ENCODE measurements at places on chromosomes 11 and 22. TPM values are rescaled to one million over a fixed set of nuclear protein-coding genes. Genes with fewer than 3 reads are reported as not detected.

DNA sequence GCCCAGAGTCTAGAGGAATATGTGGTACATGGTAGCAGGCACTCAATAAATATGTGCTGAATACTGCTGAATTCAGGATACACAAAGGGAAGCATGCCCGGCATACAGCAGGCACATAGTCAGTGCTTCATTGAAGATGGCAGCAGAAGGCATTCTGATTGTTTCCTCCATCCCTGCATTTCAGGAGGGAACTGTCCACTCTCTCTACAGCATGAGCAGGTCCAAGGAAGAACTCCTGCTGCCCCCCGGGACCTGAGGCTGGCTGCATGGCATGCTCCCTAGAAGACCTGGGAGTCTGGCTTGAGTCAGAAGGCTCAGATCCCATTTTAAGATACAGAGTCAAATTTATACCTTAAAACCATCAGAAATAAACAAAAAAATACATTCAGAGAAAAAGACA is 319.3 kb upstream of the NARS2 start:
- H3K36me3 ChIP-seq = no peaks in the 10 kb centered on the region
- DNase-seq = no peak
- peaks cover 10% of the 10 kb centered on the region for H3K4me1 ChIP-seq
- H3K27me3 ChIP-seq = peaks cover 4% of the 10 kb centered on the region

GRCh38 chr11:84024266-84024665 is 738.1 kb upstream of the CCDC90B start:
- H3K27me3 ChIP-seq = peaks cover 2% of the 10 kb centered on the region
- H3K4me3 ChIP-seq = no peak overlapping the region
- H3K4me1 ChIP-seq = peaks cover 16% of the 10 kb centered on the region
- H3K36me3 ChIP-seq = no peaks in the 10 kb centered on the region
- no peak overlapping the region for H3K27ac ChIP-seq

- no peak overlapping the region for H3K27ac ChIP-seq
- H3K27me3 ChIP-seq = peaks cover 1% of the 10 kb centered on the region
- no peaks in the 10 kb centered on the region for H3K36me3 ChIP-seq
- DNase-seq = no peak
- H3K4me3 ChIP-seq = no peak overlapping the region
Observed at GRCh38 chr11:35337914-35338305, 81.4 kb downstream of the SLC1A2 start.

DNA sequence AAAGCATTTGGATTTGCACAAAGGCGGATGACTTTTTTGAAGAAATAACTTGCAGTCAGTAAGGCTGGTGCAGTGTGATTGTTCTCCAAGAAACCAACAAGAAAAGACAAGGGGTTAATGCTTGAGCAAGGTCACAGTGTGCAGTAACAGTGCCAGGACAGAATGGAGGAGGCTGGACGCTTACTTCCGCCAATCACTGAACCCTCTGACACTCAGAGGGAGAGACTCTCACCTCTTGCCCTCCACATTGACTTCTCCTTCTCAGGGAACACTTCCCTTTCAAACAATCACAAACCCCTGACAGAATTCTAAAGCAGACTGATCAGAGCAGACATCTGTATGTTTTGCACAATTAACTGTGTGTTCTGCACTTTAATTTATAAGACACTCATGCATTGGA is 228.4 kb downstream of the BLID start:
- no peak for DNase-seq
- H3K4me3 ChIP-seq = no peak overlapping the region
- H3K27ac ChIP-seq = no peak overlapping the region
- H3K36me3 ChIP-seq = no peaks in the 10 kb centered on the region

GRCh38 chr22:45877036-45877380 is 100.0 kb downstream of the WNT7B start:
- no peak for DNase-seq
- no peak overlapping the region for H3K4me3 ChIP-seq
- H3K4me1 ChIP-seq = peaks cover 3% of the 10 kb centered on the region
- H3K27me3 ChIP-seq = peaks cover 11% of the 10 kb centered on the region
- no peak overlapping the region for H3K27ac ChIP-seq
- no peaks in the 10 kb centered on the region for H3K36me3 ChIP-seq

GRCh38 chr11:119377961-119378667 is 3.4 kb downstream of the USP2 start:
- DNase-seq = no peak
- H3K27me3 ChIP-seq = peaks cover 3% of the 10 kb centered on the region
- H3K36me3 ChIP-seq = no peaks in the 10 kb centered on the region
- H3K27ac ChIP-seq = no peak overlapping the region
- no peak overlapping the region for H3K4me3 ChIP-seq

GRCh38 chr11:103326070-103326794 is 217.0 kb downstream of the DYNC2H1 start:
- DNase-seq = peak; percentile 65
- no peaks in the 10 kb centered on the region for H3K36me3 ChIP-seq
- no peak overlapping the region for H3K4me3 ChIP-seq
- H3K4me1 ChIP-seq = peaks cover 7% of the 10 kb centered on the region
- no peak overlapping the region for H3K27ac ChIP-seq
- H3K27me3 ChIP-seq = no peaks in the 10 kb centered on the region

- H3K36me3 ChIP-seq = no peaks in the 10 kb centered on the region
- no peaks in the 10 kb centered on the region for H3K27me3 ChIP-seq
- H3K4me3 ChIP-seq = no peak overlapping the region
- H3K4me1 ChIP-seq = no peaks in the 10 kb centered on the region
- no peak overlapping the region for H3K27ac ChIP-seq
- DNase-seq = peak; percentile 73
Observed at GRCh38 chr11:116641561-116642045, 131.2 kb downstream of the BUD13 start.

DNA sequence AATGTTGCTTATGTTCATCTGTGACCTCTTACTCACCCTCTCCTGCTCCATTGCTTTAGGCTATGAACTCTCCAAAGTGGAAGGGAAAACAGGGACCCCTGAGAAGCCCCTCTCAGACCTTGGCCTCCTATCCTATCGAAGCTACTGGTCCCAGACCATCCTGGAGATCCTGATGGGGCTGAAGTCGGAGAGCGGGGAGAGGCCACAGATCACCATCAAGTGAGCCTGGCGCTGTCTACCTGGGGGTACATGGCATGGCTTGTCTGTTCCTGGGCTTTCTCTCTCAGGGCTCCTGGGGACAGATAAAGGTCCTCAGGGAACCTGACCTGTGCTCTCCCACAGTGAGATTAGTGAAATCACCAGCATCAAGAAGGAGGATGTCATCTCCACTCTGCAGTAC is 2.1 kb downstream of the RNASEH2C start:
- H3K4me1 ChIP-seq = peaks cover 2% of the 10 kb centered on the region
- H3K27me3 ChIP-seq = peaks cover 14% of the 10 kb centered on the region
- no peak for DNase-seq
- peaks cover 34% of the 10 kb centered on the region for H3K36me3 ChIP-seq
- H3K27ac ChIP-seq = no peak overlapping the region

GRCh38 chr11:64429970-64430369 is 71.0 kb downstream of the RPS6KA4 start:
- H3K27me3 ChIP-seq = no peaks in the 10 kb centered on the region
- H3K27ac ChIP-seq = no peak overlapping the region
- peaks cover 4% of the 10 kb centered on the region for H3K4me1 ChIP-seq
- no peaks in the 10 kb centered on the region for H3K36me3 ChIP-seq

DNA sequence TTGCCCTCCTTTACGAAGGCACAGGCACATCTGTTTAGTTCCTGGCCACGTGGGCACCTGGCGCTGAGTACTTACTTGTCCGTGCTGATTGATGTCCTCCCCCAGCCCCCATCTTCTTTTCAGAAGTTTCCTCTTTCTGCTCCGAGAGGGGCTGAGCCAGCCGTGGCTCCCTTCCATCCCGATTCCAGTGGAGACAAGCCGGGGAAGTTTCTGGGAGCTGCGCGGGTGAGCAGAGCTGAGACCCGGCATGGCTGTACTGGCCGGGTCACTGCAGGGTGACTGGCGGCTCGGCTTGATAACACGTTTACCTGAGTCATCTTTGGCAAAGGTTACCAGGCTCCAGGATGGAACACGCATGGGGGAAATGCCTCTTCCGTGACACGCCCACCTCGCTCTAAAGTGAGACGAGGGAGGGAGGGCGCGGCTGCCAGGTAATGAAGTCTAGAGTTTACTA is 45.4 kb upstream of the ATXN10 start:
- no peak overlapping the region for H3K27ac ChIP-seq
- H3K27me3 ChIP-seq = peaks cover 2% of the 10 kb centered on the region
- H3K4me1 ChIP-seq = peaks cover 13% of the 10 kb centered on the region
- no peak for DNase-seq
- H3K36me3 ChIP-seq = no peaks in the 10 kb centered on the region

- DNase-seq = no peak
- H3K36me3 ChIP-seq = peaks cover 3% of the 10 kb centered on the region
- no peak overlapping the region for H3K27ac ChIP-seq
- no peak overlapping the region for H3K4me3 ChIP-seq
- H3K4me1 ChIP-seq = peaks cover 26% of the 10 kb centered on the region
- H3K27me3 ChIP-seq = peaks cover 2% of the 10 kb centered on the region
Observed at GRCh38 chr11:3623121-3623520, 18.7 kb downstream of the ART5 start.

DNA sequence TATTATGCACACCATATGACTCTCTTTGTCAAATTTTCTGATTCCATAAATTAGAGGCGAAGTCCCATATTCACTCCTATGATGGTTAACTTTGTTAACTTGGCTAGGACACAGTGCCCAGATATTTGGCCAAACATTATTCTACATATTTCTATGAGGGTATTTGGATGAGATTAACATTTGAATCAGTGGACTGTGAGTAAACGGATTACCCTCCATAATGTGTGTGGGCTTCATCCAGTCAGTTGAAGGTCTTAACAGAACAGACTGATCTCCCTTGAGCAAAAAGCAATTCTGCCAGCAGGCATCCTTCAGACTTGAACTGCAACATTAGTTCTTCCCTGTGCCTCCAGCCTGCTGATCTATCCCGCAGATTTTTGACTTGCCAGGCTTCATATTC is 69.9 kb downstream of the FZD4 start:
- H3K4me3 ChIP-seq = no peak overlapping the region
- no peak for DNase-seq
- H3K27ac ChIP-seq = no peak overlapping the region
- peaks cover 5% of the 10 kb centered on the region for H3K36me3 ChIP-seq
- peaks cover 2% of the 10 kb centered on the region for H3K27me3 ChIP-seq
- H3K4me1 ChIP-seq = peaks cover 9% of the 10 kb centered on the region

GRCh38 chr11:122100756-122101080 is 15.3 kb downstream of the BLID start:
- no peak overlapping the region for H3K4me3 ChIP-seq
- DNase-seq = peak; percentile 11
- no peaks in the 10 kb centered on the region for H3K36me3 ChIP-seq
- H3K27me3 ChIP-seq = peaks cover 1% of the 10 kb centered on the region
- peak overlapping the region; percentile 66 for H3K27ac ChIP-seq

- H3K27me3 ChIP-seq = peaks cover 6% of the 10 kb centered on the region
- H3K4me3 ChIP-seq = no peak overlapping the region
- no peaks in the 10 kb centered on the region for H3K36me3 ChIP-seq
- DNase-seq = no peak
- no peak overlapping the region for H3K27ac ChIP-seq
- H3K4me1 ChIP-seq = peaks cover 11% of the 10 kb centered on the region
Observed at GRCh38 chr11:114307524-114308203, 11.5 kb downstream of the NNMT start.

GRCh38 chr11:39078465-39078864 is 2381.0 kb downstream of the LRRC4C start:
- no peak overlapping the region for H3K27ac ChIP-seq
- no peaks in the 10 kb centered on the region for H3K27me3 ChIP-seq
- H3K4me3 ChIP-seq = no peak overlapping the region

GRCh38 chr22:19179497-19180048 is 1.0 kb upstream of the SLC25A1 start:
- H3K27ac ChIP-seq = no peak overlapping the region
- H3K4me3 ChIP-seq = peak overlapping the region; percentile 87
- H3K4me1 ChIP-seq = peaks cover 5% of the 10 kb centered on the region

GRCh38 chr11:64876229-64876750 is 2.1 kb downstream of the EHD1 start:
- DNase-seq = no peak
- H3K36me3 ChIP-seq = peaks cover 19% of the 10 kb centered on the region

DNA sequence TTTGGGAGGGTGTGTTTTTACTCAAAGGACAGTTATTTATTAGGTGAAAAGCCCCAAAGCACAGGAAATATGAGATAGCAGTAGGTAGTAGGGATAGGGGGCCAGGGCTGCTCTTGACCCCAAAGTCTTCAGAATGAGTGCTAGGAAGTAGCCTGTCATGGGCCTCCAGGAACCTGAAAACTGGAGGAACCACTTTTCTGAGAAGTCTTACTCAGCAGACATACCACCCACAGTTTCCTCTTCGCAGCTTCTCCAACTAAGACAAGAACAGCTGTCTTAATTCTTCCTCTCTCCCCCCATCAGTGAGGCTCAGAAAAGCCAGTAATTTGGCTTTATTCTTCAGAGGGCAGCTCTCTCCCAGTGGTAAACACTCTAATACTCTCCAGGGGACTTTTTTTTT is 84.0 kb upstream of the CTSC start:
- no peak overlapping the region for H3K4me3 ChIP-seq
- H3K36me3 ChIP-seq = no peaks in the 10 kb centered on the region
- H3K27ac ChIP-seq = no peak overlapping the region
- DNase-seq = no peak
- peaks cover 2% of the 10 kb centered on the region for H3K27me3 ChIP-seq

SCO2 gene
- 1.1 TPM for total RNA-seq

MN1 gene
- total RNA-seq = 9.9 TPM

OPCML gene
- 4.1 TPM for total RNA-seq

FAM180B gene
- 0.31 TPM for total RNA-seq

POTEH gene
- total RNA-seq = not detected

CCDC15 gene
- 2.4 TPM for total RNA-seq

TREH gene
- total RNA-seq = not detected

RCE1 gene
- total RNA-seq = 25.2 TPM

CCDC82 gene
- total RNA-seq = 34.1 TPM

All from endothelial cell (in vitro differentiated cells).